SW480 (cell line): ENCODE measurements at places on chromosomes 12 and 14.

DNA sequence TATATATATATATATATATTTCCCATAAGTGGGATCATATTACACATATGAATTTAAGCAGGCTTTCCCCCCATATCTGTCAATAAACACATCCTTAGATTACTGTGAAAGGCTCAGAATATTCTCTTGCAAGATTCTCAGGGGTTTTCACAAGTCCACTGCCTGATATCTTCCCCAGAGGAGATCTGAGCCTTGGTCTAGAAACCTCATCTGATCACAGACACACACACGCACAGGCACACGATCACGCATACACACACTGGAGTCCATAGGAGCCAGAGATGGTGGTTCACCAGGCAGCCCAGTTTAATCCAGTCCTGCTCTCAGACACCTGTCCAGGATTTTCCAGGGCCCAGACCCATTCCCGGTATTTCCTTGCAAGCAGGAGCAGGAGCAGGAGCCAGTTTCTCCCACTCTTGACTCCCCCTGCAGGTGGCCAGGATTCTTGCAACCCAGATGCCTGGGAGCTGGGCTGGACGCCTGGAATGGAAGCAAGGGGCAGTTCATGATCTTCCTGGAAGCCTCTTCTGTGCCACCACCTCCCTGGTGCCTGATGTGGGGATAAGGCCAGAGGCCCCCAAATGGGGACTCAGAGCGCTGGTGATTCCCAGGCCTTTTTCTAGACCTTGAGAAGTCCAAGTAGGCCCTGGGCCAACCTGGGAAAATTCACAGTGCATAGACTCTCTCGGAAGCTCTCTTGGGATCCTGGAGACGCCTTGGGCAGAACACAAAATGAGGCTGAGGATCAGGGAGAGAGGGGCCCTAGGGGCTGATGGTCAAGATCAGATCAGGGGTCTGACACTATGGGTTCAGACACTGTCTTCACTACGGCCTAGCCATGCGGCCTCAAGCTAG, 16.5 kb upstream of the KRT78 start:
- DNase-seq, result peak; percentile 82

DNA sequence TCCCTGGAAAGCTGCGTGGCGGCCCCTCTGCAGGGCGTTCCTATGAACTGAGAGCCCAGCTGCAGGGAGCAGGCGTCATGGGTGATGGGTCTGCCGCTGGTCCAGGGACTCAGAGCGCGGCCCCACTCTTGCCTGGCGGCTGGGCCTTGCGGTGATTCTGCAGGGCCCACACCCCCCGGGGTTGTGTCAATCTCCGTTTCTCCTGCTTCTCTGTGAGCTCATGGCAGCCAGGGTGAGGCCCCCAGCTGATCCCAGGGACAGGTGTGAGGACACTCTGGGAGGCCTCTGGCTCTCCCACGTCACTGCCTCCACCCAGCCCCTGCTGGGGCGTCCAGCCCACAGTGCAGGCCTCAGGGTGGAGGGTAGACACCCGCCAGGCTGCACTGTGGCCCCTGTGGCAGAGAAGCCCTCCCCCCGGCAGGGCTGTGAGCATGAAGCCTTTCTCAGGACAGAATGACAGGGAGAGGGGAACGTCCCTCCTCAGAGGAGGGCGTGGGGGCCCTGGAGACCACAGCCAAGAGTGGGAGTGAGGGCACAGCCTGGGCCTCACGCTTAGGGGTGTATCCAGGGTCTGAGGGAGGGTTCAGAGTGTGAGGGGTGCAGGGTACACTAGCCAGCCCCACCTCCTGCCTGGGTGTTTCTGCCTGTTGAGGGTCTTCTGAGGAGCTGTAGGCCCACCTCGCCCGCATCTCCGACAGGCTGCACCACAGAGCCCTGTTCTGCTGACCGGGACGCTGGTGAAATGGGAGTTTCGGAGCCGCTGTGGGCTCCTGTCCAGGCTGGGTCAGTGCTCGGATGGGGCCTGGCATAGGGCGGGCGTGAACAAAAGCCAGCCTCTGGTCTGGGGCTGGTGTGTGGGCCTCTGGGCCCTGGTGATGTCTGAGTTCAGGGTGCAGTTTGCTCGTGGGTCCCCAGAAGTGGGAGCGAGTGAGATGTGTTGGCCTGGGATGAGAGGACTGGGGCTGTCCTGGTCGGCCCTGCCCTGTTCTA, 26.7 kb upstream of the CRIP2 start:
- no peak for DNase-seq

- DNase-seq, result no peak
Measured at GRCh38 chr12:116048879-116049278, 228.6 kb downstream of the MED13L start.

DNA sequence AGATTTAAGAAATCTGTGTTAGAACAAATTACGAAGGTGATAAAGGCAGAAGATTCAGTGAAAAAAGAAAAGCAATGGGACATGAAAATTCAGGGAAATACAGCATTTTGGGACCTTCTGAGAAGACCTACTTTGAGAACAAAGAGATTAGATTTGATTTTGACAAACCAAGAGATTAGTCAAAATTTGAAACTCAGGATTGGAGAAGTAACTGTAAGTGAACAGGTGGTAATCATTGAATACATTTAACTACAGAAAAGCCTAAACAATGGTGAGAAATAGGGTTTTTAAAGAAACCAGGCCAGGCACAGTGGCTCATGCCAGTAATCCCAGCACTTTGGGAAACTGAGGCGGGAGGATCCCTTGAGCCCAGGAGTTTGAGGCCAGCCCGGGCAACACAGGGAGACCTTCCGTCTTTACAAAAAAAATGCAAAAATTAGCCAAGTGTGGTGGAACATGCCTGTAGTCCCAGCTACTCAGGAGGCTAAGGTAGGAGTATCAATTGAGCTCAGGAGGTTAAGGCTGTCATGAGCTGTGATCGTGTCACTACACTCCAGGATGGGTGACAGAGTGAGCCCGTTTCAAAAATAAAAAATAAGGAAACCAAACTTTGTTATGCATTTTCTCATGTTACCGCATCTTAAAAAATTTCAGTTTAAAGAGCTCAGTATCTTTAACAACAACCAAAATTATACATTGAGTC, 8.9 kb upstream of the SAV1 start:
- DNase-seq, result no peak

GRCh38 chr12:40300490-40300889, 75.7 kb downstream of the LRRK2 start:
- no peak for DNase-seq

DNA sequence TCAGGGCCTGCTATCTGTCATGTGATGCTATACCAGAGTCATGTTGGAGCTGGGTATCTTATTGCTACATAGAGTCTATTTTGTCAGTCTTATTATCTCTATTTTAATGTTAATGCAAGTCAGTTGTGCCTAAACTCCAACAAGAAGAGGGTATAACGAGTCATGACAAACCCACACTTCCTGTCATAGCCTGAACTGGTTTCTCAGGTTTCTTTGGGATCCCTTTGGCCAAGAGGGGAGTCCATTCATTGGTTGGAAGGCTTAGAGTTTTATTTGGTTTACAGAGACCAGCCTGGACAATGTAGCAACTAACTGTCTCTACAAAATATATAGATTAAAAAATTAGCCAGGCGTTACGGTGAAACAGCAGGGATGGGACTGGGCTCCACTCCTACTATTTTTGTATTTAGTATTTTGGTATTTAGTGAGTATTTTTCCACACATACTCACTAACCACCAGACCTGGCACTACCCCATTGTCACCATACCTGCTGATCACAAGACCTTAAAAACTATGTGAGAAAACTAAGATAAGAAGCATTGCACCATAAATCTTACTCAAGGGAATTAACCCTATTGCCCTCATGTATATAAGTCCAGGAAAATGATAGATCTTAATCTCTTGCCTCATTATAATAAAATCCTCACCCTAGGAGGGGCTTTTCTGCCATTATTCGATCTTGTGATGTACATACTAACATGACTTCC, 387.5 kb downstream of the IPO8 start:
- no peak for DNase-seq

DNA sequence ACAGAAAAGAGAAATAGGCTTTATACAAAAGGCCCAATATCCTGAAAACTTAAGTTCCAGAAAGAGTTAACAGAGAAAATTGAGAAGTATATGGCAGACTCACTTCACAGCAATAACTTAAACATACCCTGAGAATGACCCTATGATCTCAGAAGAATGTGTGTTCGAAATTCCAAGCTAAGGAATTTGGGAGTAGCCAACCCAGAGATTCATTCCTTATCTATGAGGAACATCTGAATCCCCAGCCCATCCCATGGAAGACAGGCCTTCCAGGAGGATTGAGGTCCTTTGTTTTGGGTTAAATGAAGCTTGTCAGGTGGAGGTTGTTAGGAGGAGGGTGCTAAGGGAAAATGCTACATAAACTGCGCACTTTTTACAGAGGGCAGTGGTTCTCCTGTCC, 7.5 kb upstream of the SAV1 start:
- peak; percentile 18 for DNase-seq

- DNase-seq, result no peak
Measured at GRCh38 chr14:92074555-92074954, 31.8 kb downstream of the ATXN3 start.

DNA sequence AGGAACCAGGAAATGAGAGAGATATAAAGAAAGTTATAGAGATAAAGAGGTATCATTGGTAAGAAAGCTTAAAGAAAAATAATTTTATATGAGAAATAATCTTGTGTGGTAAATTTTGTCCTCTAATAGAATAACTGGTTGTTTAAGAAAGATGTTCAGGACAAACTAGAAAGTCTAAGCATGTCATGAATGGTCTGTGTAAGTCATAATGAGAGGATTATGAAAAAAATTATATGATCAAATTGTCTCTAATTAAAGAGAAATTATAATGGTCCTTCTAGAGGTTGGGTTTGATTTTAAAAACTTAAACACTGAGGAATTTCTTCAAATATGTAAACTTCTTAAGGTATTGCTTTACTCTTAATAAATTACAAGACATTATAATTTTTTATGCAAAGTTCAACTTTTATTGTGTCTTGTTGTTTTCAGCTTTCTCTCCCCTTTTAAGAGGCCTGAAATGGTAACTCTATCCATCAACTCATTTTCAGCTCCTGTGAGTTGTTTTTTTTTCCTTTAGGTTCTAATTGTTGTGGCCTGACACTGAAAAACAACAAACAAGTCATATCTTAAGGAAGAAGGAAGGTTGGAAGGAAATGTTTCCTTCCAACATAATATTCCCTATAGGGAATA, 88.2 kb upstream of the CNOT2 start:
- DNase-seq, result no peak

- DNase-seq, result peak; percentile 68
Measured at GRCh38 chr12:25615119-25615518, 62.0 kb upstream of the LMNTD1 start.

DNA sequence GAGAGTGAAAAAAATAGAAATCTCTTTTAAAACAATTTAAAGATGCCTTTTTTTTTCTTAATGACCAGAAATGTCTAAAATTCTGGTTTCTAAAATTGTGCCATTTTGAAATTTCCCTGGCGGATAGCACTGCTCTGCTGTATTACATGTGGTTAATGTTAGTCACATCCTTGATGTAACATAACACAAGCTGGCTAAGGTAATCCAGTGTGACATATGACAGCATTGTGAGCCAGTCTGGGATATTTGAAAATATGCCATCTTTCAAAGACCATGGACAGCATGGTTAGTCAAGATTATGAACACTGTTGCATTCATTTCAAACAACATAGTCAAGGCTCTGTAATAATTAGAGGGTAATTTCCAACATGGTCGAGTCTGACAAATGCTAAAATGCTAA, 133.2 kb downstream of the ALX1 start:
- DNase-seq, result no peak

- no peak for DNase-seq
Measured at GRCh38 chr14:67050896-67051295, 138.3 kb upstream of the GARIN2 start.

DNA sequence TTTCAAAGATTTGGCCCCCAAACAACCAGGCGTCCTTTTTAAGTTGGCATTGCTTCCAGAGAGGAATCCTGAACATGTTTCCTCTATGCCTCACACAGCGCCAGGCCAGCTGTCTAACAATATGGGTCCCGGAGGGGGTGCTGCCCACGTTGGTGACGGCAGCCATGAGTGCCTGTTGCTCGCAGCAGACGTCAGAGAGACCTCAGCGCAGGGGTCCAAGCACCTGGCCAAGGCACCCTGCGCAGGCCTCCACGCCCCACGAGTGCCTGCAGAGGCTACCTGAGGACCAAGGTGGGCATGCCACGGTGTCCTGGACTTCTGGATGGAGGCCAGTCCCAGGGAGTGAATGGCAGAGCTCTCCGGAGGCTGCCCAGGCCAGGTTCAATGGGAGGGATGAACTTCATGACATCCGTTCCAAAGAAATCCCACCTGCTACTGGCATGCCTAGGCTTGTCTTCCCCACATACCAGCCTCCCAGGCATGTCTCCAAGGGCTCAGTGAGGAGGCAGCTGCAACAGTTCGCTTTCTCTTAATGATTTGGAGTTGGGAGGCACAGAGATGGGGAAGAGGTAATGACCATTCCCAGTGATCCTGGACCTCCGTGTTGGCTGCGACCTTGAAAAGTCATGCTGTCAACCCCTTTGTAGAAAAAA, 11.6 kb upstream of the FOXN3 start:
- peak; percentile 42 for DNase-seq

DNA sequence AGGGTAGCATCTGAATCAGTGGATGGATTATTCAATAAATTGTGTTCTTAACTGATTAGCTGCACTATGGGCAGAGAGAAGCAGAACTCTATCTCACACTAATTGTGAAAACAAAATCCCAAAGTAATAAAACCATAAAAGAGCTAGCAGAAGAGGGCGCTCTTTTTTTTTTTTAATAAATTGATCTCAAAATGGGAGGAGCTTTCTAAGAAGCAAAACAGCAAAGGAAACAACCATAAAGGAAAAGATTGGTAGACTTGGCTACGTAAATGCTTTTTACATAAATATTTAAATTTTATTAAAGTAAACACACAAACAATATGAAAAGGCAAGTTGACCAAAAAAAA, 1.5 kb upstream of the TM7SF3 start:
- peak; percentile 92 for DNase-seq

DNA sequence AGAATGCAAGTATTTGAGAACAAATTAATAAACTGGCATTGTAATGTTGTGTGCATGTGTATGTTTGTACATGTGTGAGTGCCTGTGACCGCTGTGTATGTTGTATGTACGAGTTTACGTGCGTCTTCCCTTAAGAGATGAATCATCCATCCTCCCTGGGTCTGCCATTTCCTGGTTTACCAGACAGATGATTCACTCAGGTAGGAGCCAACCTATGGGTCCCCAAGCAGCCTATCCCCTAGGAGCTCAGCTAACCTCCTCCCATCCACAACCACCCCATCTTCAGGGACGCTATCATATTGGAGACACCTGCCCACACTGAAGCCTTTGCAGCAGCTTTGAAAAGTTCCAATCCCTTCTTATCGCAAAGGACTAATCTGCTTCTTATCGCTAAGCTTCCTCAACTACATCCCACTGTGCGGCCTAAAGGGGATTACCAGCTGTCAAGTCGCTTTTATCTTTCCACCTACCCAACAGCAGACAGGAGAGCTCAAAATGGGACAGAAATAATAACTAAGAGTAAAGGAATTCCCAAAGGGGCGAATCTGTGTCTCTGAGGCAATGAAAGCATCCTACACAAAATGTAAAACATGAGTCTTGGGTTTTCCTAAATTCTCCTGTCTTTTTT, 81.5 kb upstream of the TMCC3 start:
- no peak for DNase-seq

DNA sequence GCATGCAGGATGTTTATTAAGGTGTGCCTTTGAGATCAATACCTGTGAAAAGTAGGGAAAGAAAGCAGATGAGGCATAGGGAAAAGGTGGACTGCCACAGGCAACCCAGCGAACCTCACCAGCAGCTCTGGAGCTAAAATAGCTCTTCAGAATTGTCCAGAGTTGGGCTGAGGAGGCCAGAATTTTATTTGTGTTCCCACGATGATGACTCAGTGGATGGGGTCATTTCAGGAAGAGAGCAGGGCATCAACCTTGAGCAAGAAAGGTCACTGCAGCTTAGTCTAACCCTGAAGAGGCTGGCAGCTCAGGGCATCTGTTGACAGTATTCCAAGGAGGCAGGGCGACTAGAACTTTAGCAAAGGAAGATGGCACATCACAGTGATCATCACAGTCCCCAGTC, 696.1 kb downstream of the DIO2 start:
- no peak for DNase-seq
